ENCODE measurements at places on chromosomes 11 and 22. TPM values are rescaled to one million over a fixed set of nuclear protein-coding genes. Genes with fewer than 3 reads are reported as not detected.

- ATAC-seq = no peak
Measured at GRCh38 chr11:17542249-17542648, 2.0 kb downstream of the USH1C start.

GRCh38 chr22:49663311-49663711 is 164.4 kb downstream of the BRD1 start:
- no peak for ATAC-seq

DNA sequence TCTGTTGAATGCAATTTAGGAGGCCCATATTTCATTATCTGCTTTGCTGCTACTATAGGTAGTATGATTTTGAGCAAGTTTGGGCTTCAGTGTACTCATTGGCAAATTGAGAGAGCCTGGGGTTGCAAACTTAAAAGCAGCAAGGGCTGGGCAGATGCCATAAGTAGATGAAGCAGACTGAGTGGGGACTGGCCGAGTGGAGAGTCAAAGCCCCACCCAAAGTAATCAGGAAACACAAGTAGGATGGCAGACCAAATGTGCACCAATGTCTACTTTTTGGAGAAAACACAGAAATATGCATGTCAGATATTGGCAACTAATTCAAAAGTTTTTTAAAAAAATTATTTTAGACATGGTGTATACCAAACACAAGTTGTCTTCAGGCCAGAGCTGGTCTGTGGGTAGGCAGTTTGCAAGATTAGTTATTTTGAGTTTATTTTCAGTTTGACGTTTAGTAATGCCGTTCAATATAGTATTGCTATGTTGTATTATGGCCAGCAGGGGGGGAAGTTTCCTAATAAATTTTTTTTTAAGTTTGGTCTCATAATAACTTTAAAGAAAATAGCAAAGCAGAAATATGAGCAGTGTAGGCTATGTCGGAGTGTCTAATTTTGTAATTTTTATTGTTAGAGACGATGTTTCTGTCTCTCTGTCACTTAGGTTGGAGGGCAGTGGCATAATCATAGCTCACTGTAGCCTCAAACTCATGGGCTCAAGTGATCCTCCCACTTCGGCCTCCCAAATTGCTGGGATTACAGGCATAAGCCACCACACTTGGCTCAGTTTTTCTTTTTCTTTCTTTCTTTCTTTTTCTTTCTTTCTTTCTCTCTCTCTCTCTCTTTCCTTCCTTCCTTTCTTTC is 105.1 kb downstream of the HIPK3 start:
- peak; percentile 64 for ATAC-seq

DNA sequence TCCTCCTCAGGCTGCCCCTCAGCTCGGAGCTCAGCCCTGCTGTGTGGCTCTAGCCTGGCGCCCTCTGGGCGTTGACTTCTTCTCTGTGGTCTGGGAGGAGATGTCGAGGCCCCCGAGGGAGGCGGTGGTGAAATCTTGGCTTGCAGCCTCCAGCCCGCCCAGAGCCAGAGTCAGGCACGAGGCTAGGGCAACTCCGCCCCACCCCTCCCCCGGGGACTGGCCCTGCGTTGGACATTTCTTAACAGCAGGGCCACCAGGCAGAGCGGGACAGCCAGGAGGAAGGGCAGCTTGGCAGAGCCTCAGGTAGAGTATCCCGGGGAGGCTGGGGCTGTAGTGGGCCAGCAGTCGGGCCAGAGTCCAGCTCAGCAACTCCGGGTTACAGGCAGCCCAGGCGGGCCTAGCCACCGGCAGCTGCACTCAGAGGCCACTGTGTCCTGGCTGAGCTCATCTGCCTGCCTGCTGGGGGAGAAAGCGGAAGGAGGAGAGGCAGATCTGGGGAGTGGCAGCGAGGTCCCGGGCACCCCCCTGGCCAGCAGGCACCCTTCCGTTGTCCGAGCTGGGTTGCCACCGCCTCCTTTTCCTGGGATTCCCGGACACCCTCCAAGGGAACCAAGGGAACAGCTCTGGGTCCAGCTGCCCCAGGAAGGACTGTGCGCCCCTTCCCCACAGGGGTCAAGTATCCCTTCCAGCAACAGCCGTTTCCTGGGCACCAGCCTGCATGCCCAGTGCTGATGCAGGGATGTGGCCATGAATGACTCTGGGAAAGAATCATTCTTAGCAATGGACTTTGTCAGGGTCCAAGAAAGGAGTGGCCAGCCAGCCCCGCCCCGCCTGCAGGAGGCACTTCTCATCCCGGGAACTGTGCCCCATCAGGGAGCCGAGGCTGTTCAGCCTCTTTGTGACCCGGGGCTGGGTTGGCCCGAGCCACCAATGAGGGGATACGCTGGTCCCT is at the start of gene ALDH3B1:
Gene ALDH3B1, plus strand, starts transcription at position 238 of the 952 bp plus-strand sequence. CDS start 4,971 bp downstream, outside the sequence.
- peak; percentile 17 for ATAC-seq

DNA sequence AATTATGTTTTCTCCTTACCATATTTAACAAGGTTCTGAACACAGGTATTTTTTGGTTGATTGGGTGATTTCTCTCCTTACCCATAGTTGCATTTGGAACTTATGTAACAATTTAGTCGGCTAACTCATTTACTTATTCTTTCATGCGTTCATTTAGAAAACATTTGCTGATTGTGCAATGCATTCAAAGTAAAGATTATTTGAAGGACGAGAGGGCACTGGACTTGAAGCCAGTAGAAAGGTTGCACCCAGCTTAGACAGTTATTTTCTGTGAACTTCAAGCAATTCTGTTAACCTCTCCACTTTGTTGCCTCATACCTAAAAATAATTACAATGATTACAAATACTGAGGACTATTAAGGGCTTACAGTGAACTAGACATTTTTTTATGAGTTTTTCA is 769.6 kb downstream of the LRRC4C start:
- no peak for ATAC-seq

DNA sequence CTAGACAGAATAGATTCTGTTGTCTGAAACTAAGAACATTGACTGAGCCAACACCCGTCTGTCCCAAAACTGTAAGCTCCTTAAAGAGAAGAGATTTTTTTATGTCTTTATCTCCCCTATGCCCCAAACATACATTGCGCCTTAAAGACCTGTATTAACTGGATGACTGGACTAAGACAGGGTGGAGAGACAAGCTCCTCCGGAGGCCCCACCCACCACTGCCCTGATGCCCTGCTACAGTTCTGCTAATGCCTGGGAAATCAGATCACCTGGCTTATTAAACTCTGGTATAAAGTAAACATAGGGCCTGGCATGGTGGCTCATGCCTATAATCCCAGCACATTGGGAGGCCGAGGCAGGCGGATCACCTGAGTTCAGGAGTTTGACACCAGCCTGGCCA is 203.7 kb downstream of the TENM4 start:
- peak; percentile 87 for ATAC-seq

DNA sequence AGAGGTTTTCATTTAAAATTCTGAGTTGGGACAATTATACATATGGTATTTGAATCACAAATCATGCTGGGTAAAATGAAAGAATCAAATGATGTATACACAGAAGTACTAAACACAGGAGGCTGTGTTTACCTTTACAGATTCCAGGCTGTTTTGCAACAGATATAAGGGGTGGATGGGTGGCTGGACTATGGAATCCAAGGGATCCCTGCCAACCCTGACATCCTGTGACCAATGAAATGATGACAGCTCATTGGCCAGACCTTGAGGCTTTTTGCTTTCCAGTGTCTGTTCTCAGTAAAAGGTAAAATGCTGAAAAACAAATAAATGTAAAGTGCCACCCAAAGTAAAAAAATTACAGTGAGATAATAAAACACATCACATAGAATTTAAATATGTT is 3.3 kb upstream of the DDI1 start:
- no peak for ATAC-seq

The C11orf91 gene
- 1.1 TPM for total RNA-seq

The LIN7C gene
- total RNA-seq = 25.7 TPM

The FAM118A gene
- total RNA-seq = 9.1 TPM

The SCN2B gene
- total RNA-seq = 0.32 TPM

The PNPLA3 gene
- 1.3 TPM for total RNA-seq

The NRXN2 gene
- 0.12 TPM for total RNA-seq

The CD248 gene
- total RNA-seq = 4.0 TPM

All from esophagus mucosa (tissue), 1 donor.